ENCODE measurements at places on chromosomes 5 and 9. TPM values are rescaled to one million over a fixed set of nuclear protein-coding genes. Genes with fewer than 3 reads are reported as not detected.

The PBX3 gene
- 73.0 TPM for polyA plus RNA-seq

DNA sequence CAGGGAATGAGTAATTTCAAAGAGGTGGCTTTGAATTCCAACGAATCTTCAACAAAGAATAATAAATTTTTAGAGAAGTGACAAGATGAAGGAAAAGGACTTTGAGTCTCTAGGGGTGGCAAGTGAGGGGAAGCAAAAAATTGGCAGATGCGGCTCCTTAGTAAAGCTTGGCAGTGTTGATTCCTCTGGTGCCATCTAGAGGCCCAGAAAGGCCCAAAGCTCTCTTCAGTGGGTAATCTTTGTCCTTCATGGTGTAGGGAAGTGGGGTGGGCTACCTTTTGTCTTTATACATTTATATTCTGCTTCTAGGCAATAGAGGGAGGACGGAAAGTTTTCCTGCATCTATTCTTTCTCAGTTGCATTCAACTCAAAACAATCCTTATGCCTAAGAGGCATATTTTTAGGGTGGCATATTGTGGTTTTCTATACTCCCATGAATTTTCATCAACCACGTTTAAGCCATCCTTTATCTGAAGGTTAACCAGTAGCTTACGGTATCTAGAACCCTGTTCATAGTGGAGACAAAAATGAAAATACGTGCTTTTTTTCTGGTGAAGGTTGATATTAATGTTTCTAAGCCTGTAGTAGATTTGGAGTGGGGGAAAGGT, 17.5 kb upstream of the ROPN1L start:
- H3K36me3 ChIP-seq: peaks cover 76% of the 10 kb centered on the region
- H3K27ac ChIP-seq: no peak overlapping the region
- H3K27me3 ChIP-seq: no peaks in the 10 kb centered on the region
- no peak overlapping the region for H3K4me3 ChIP-seq

- H3K27ac ChIP-seq: no peak overlapping the region
- DNase-seq: peak; percentile 50
Measured at GRCh38 chr5:140672455-140673186, 755 bp downstream of the DND1 start.

The C6 gene
- 0.02 TPM for polyA plus RNA-seq
